Foreskin keratinocyte (primary cell): ENCODE measurements at places on chromosomes 4 and X. TPM values are rescaled to one million over a fixed set of nuclear protein-coding genes. Genes with fewer than 3 reads are reported as not detected.

The RHOXF1 gene
- not detected in 2 replicates for total RNA-seq

The ABLIM2 gene
- total RNA-seq = 0.39 and 0.85 TPM in 2 replicates

The RRH gene
- 0.10 TPM in 1 of 2 replicates, not detected in the other for total RNA-seq

The FAM47A gene
- not detected in 2 replicates for total RNA-seq

The IQCM gene
- not detected in 2 replicates for total RNA-seq

The TENM3 gene
- 24.5 and 30.1 TPM in 2 replicates for total RNA-seq

The PAGE2 gene
- not detected in 2 replicates for total RNA-seq

The PCDH11X gene
- total RNA-seq = not detected in 2 replicates

The PGAM4 gene
- not detected in 2 replicates for total RNA-seq

The SMARCA1 gene
- 36.5 and 37.8 TPM in 2 replicates for total RNA-seq

The DTHD1 gene
- not detected in 2 replicates for total RNA-seq

The NCBP2L gene
- not detected in 2 replicates for total RNA-seq

The VCX3B gene
- total RNA-seq = not detected in 2 replicates

The DUSP9 gene
- 1.3 and 1.7 TPM in 2 replicates for total RNA-seq

The MAOB gene
- total RNA-seq = not detected in 2 replicates

The FREM3 gene
- total RNA-seq = not detected in 2 replicates

The DRD5 gene
- not detected in 2 replicates for total RNA-seq

The EMCN gene
- not detected in 2 replicates for total RNA-seq

The SATL1 gene
- not detected in 2 replicates for total RNA-seq

The ARX gene
- total RNA-seq = not detected in 2 replicates

The GAGE12H gene
- not detected in 2 replicates for total RNA-seq

The BEX4 gene
- 32.1 and 48.2 TPM in 2 replicates for total RNA-seq

The ZC4H2 gene
- total RNA-seq = 4.2 and 4.6 TPM in 2 replicates

The CCDC110 gene
- total RNA-seq = 0.04 and 0.10 TPM in 2 replicates

The PDGFRA gene
- total RNA-seq = 0.07 TPM in 1 of 2 replicates, not detected in the other

The TLR6 gene
- total RNA-seq = 0.41 and 0.53 TPM in 2 replicates

The TMSB15A gene
- 0.20 and 0.25 TPM in 2 replicates for total RNA-seq

The ZNF280C gene
- 5.0 and 5.3 TPM in 2 replicates for total RNA-seq

The SSX4 gene
- not detected in 2 replicates for total RNA-seq

The MAGEB2 gene
- not detected in 2 replicates for total RNA-seq

The SPOCK3 gene
- total RNA-seq = not detected in 2 replicates

The ZFX gene
- 21.5 and 23.3 TPM in 2 replicates for total RNA-seq

The CNGA1 gene
- total RNA-seq = 0.31 and 0.53 TPM in 2 replicates

The EIF4E gene
- total RNA-seq = 176 and 190 TPM in 2 replicates

The DCAF12L1 gene
- total RNA-seq = not detected in 2 replicates

The F8A2 gene
- not detected in 2 replicates for total RNA-seq

The ITGB1BP2 gene
- total RNA-seq = 0.92 and 0.95 TPM in 2 replicates

The OPRPN gene
- total RNA-seq = not detected in 2 replicates

The MID1 gene
- 12.6 and 17.6 TPM in 2 replicates for total RNA-seq

The HS3ST1 gene
- 7.1 and 8.5 TPM in 2 replicates for total RNA-seq

The SULT1B1 gene
- total RNA-seq = 0.07 and 2.5 TPM in 2 replicates

The AMBN gene
- not detected in 2 replicates for total RNA-seq

The BEX1 gene
- 0.42 and 0.54 TPM in 2 replicates for total RNA-seq

The COX7B2 gene
- not detected in 2 replicates for total RNA-seq

The NONO gene
- total RNA-seq = 357 and 388 TPM in 2 replicates

The ADGRL3 gene
- total RNA-seq = 0.60 and 0.78 TPM in 2 replicates

The AGTR2 gene
- not detected in 2 replicates for total RNA-seq

The ZNF157 gene
- 0.14 and 0.24 TPM in 2 replicates for total RNA-seq

The GPR173 gene
- 0.35 and 0.75 TPM in 2 replicates for total RNA-seq

The SPANXA1 gene
- total RNA-seq = not detected in 2 replicates

The JCHAIN gene
- total RNA-seq = not detected in 2 replicates

The TMSB15C gene
- 1.1 and 1.8 TPM in 2 replicates for total RNA-seq

The KLHL13 gene
- total RNA-seq = 5.2 and 6.5 TPM in 2 replicates

The DCAF16 gene
- total RNA-seq = 10.7 and 14.3 TPM in 2 replicates

The LDB2 gene
- not detected in 2 replicates for total RNA-seq
